ENCODE measurements at places on chromosomes 3 and 15. TPM values are rescaled to one million over a fixed set of nuclear protein-coding genes. Genes with fewer than 3 reads are reported as not detected.

GRCh38 chr15:78044407-78045155 is 32.9 kb downstream of the TBC1D2B start:
- peaks cover 17% of the 10 kb centered on the region for H3K36me3 ChIP-seq
- H3K27ac ChIP-seq, result no peak overlapping the region
- no peak for DNase-seq

- no peaks in the 10 kb centered on the region for H3K36me3 ChIP-seq
- H3K27me3 ChIP-seq, result peaks cover 2% of the 10 kb centered on the region
- DNase-seq, result no peak
- no peak overlapping the region for H3K27ac ChIP-seq
- peaks cover 13% of the 10 kb centered on the region for H3K4me1 ChIP-seq
These were observed 13.9 kb upstream of the C15orf61 start for GRCh38 chr15:67506775-67507747.

GRCh38 chr3:48402281-48402732 is 27.6 kb downstream of the PLXNB1 start:
- peaks cover 5% of the 10 kb centered on the region for H3K4me1 ChIP-seq
- no peak overlapping the region for H3K4me3 ChIP-seq
- H3K27me3 ChIP-seq, result no peaks in the 10 kb centered on the region
- peaks cover 7% of the 10 kb centered on the region for H3K36me3 ChIP-seq
- peak; percentile 56 for DNase-seq
- H3K27ac ChIP-seq, result peak overlapping the region; percentile 78

DNA sequence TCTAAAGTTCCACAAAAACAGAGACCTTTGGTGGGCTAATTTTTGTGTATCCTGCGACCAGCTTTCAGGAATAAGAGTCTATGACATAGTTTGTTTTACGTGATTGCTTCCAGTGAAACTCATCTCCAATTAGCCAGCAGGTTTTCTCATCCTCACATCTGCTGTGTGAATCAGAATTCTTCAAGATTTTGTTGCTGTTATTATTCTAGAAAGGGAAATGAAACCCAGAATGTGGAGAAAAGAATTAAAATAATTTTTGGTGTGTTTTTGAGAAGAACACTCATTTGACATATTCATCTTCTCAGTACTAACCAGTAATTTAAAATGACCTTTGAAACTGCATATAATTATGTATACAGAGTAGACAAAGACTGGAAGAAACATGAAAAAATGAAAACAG is 175.9 kb downstream of the USP13 start:
- peaks cover 5% of the 10 kb centered on the region for H3K4me1 ChIP-seq
- H3K36me3 ChIP-seq, result no peaks in the 10 kb centered on the region
- no peak for DNase-seq
- no peak overlapping the region for H3K27ac ChIP-seq
- peaks cover 7% of the 10 kb centered on the region for H3K27me3 ChIP-seq

DNA sequence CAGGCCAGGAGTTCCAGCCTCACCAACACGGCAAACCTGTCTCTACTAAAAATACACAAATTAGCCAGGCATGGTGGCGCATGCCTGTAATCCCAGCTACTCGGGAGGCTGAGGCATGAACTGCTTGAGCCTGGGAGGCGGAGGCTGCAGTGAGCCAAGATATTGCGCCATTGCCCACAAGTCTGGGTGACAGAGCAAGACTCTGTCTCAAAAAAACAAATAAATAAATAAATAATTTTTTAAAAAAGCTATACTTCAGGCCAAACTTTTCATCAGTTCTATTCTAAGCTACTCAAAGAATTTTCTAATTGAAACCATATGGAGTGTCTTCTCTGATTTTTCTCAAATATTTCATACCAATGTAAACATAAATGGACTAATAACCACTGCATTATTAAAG is 43.5 kb downstream of the PHC3 start:
- peaks cover 34% of the 10 kb centered on the region for H3K36me3 ChIP-seq
- DNase-seq, result no peak
- no peaks in the 10 kb centered on the region for H3K4me1 ChIP-seq
- no peak overlapping the region for H3K4me3 ChIP-seq

GRCh38 chr3:182182531-182182968 is 470.8 kb downstream of the SOX2 start:
- H3K27ac ChIP-seq, result no peak overlapping the region
- H3K4me1 ChIP-seq, result peaks cover 26% of the 10 kb centered on the region
- peaks cover 10% of the 10 kb centered on the region for H3K27me3 ChIP-seq
- DNase-seq, result no peak

GRCh38 chr3:49470714-49471420 is 800 bp downstream of the DAG1 start:
- H3K27me3 ChIP-seq, result no peaks in the 10 kb centered on the region
- peaks cover 8% of the 10 kb centered on the region for H3K36me3 ChIP-seq
- H3K4me3 ChIP-seq, result peak overlapping the region; percentile 97
- DNase-seq, result no peak

- peaks cover 3% of the 10 kb centered on the region for H3K27me3 ChIP-seq
- no peak for DNase-seq
- peak overlapping the region; percentile 46 for H3K4me3 ChIP-seq
- H3K4me1 ChIP-seq, result peaks cover 34% of the 10 kb centered on the region
These were observed 85.9 kb downstream of the SLCO3A1 start for GRCh38 chr15:91939403-91939831.

- no peak overlapping the region for H3K4me3 ChIP-seq
- no peak for DNase-seq
- H3K27ac ChIP-seq, result no peak overlapping the region
- H3K27me3 ChIP-seq, result no peaks in the 10 kb centered on the region
- H3K36me3 ChIP-seq, result peaks cover 33% of the 10 kb centered on the region
These were observed 161.2 kb downstream of the ALCAM start for GRCh38 chr3:105527949-105528348.

DNA sequence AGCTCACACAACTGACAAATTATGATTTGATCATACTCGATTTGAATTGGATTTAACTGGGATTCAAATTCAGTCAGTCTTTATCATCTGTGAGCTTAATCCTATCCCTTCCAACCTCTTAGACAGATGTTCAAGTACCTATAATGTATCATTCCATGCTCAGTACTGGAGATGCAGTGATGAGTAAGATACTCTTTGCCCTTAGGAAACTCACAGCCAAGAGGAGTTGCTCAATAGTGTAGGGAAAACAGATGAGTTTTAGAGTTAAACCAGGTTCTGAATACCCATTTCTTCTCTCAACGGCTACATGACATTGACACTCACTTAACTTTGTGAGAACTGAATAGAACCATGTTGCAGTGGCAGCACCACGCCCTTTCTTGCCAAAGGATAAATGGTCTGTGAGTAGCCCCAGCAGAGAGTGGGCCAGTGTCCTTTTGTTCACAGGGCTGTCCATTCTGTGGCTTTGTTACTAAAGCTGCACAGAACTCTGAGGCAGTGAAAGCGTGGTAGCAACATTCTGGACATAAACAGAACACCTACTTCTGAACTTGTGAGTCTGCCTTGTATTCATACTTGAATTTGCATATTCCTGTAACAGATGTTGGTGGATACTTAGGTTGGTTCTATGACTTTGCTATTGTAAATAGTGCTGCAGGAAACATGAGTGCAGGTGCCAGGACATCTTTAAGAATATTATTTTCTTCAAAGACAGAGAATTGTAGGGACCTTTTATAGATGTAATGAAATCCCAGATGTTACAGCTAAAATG is 91.6 kb downstream of the RASA2 start:
- no peak overlapping the region for H3K27ac ChIP-seq
- H3K36me3 ChIP-seq, result peaks cover 8% of the 10 kb centered on the region
- no peak for DNase-seq
- no peaks in the 10 kb centered on the region for H3K4me1 ChIP-seq
- no peak overlapping the region for H3K4me3 ChIP-seq

GRCh38 chr3:52682016-52682415 is 3.7 kb downstream of the PBRM1 start:
- H3K36me3 ChIP-seq, result peaks cover 32% of the 10 kb centered on the region
- H3K27ac ChIP-seq, result peak overlapping the region; percentile 73
- no peak for DNase-seq
- H3K4me1 ChIP-seq, result peaks cover 20% of the 10 kb centered on the region

DNA sequence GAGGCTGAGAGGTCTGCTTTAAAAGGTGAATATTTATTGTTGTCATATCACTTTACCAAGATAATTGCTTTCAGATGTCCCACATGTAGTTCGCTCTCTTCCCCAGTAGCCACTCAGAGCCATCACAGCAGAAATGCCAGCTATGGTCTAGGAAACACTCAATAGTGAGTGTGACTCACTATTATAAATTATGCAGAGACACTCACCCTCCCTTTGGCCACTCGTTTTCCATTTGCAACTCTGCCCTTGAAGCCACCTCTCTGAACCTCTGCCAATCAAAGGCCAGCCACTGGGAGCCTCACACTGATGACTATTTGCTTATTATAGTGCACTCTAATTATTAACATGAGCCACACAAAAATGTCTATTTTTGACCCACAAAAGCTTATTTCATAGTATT is 328.1 kb upstream of the ATP10A start:
- DNase-seq, result no peak
- H3K36me3 ChIP-seq, result no peaks in the 10 kb centered on the region
- H3K4me1 ChIP-seq, result no peaks in the 10 kb centered on the region

- no peaks in the 10 kb centered on the region for H3K4me1 ChIP-seq
- no peak overlapping the region for H3K27ac ChIP-seq
- DNase-seq, result no peak
These were observed 47.9 kb downstream of the ATP2C1 start for GRCh38 chr3:130941793-130942192.

GRCh38 chr3:66836363-66837152 is 161.5 kb upstream of the KBTBD8 start:
- H3K27me3 ChIP-seq, result peaks cover 6% of the 10 kb centered on the region
- H3K27ac ChIP-seq, result no peak overlapping the region
- no peaks in the 10 kb centered on the region for H3K36me3 ChIP-seq
- no peak for DNase-seq
- peaks cover 4% of the 10 kb centered on the region for H3K4me1 ChIP-seq

DNA sequence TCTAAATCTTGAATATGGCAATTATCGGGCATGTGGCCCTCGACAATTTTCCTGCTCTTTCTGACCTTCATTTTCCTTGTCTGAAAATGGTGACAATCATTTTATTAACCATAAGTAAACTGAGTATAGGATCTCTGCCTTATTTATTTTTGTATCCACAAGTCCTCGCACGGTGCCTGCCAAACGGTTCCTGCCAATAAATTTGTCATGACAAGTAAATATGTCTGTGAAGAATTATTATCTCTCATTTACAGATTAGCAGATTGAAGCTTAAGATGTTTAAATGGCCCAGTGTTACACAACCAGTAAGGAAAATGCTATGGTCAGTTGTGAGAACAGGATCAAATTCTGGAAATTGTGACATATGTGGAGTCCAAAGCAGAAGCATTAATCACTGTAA is 65.9 kb upstream of the ARL6 start:
- H3K27me3 ChIP-seq, result peaks cover 33% of the 10 kb centered on the region
- no peaks in the 10 kb centered on the region for H3K36me3 ChIP-seq
- no peak overlapping the region for H3K27ac ChIP-seq
- no peak for DNase-seq

DNA sequence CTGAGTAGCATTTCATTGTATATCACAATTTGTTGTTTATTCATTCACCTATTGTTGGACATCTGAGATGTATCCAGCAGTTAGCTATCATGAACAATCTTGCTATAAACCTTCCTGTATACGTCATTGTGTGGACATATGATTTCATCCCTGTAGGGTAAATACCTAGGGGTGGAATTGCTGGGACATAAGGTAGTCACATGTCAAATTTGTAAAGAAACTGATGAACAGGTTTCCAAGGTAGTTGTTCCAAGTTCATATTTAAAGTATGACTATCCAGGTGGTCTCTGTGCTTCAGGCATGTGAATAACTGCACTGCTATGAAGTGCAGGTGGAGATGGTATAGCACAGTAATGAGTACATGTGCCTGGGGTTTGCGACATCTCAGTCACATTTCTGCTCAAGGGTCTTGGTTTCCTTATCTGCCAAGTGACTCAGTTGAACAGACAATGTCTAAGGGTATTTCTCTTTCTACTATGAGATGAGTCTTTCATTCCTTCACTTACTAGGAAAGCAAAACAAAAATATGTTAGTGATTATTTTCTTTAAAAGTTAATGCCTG is 229.0 kb upstream of the HES1 start:
- no peak overlapping the region for H3K4me3 ChIP-seq
- H3K36me3 ChIP-seq, result peaks cover 3% of the 10 kb centered on the region
- no peak for DNase-seq
- H3K27ac ChIP-seq, result no peak overlapping the region

DNA sequence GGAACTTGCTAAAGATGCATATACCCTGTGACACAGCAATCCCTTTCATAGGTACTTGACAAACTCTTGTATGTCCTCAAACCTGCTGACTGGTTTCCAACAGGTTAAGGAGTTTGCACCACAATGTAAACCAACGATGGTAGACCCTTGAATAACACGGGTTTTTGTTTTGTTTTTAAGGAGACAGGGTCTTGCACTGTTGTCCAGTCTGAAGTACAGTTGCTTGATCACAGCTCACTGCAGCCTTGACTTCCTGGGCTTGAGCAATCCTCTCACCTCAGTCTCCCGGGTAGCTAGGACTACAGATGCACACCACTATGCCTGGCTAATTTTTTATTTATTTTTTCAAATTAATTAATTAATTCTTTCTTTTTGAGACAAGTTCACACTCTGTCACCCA is 23.3 kb downstream of the SIN3A start:
- H3K4me1 ChIP-seq, result no peaks in the 10 kb centered on the region
- no peaks in the 10 kb centered on the region for H3K27me3 ChIP-seq
- no peak overlapping the region for H3K4me3 ChIP-seq
- peaks cover 12% of the 10 kb centered on the region for H3K36me3 ChIP-seq
- DNase-seq, result no peak

Gene CHL1
- total RNA-seq, result 0.59 TPM

Gene IGSF10
- total RNA-seq, result 10.8 TPM

Gene MYEF2
- 35.6 TPM for total RNA-seq

Gene AGBL1
- total RNA-seq, result 0.07 TPM

Gene DUOXA1
- total RNA-seq, result 9.4 TPM

Gene ANKRD34C
- total RNA-seq, result not detected

Gene FANCD2OS
- total RNA-seq, result not detected

Gene IL5RA
- total RNA-seq, result 0.14 TPM

Gene FEZF2
- total RNA-seq, result not detected

Gene CCR9
- not detected for total RNA-seq

Gene GOLGA8H
- 0.77 TPM for total RNA-seq

Gene SH3GL3
- total RNA-seq, result 10.0 TPM
